ENCODE measurements at places on chromosomes 4 and X. TPM values are rescaled to one million over a fixed set of nuclear protein-coding genes. Genes with fewer than 3 reads are reported as not detected.

Gene BMP3
- not detected for total RNA-seq

- no peak for DNase-seq
Observed at GRCh38 chrX:48818866-48819265, 7.4 kb upstream of the ERAS start.

GRCh38 chrX:105483011-105483410 is 262.5 kb upstream of the TEX13A start:
- DNase-seq: no peak

DNA sequence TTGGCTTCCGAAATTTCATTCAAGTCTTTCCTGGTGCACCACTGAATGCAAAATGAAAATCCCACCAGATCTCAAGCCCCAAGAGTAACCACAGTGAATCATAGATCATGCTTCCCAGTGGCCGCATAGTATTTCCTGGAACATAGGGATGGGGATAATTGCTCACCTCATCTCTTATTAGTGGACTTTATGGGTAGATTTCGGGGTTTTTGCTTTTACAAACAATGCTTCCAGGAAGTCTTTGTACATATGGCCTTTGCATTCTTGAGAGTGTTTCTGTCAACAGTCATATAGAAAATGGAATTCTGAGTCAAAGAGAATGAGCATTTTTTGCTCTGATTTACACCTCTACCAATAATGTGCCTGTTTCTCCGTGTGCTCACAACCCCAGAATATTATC is 53.4 kb downstream of the PPEF2 start:
- no peak for DNase-seq

- DNase-seq: no peak
Observed at GRCh38 chr4:148060264-148061140, 328.6 kb downstream of the ARHGAP10 start.

GRCh38 chr4:127783026-127783769 is 1.1 kb downstream of the HSPA4L start:
- DNase-seq: peak; percentile 78

DNA sequence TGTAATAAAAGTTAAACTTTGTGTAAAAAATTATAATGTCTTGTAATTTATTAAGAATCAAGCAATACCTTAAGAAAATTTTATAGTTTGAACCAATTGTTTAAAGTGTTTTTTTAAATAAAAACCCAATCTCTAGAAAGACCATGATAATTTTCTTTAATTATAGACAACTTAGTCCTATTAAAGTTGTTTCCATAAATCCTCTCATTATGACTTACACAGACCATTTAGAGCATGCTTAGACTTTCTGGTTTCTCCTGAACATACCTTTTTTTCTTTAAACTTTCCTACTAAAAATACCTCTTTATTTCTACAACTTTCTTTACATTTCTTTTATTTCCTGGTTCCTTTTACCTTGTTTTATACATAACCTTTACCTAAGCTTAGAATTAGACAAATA is 837.4 kb downstream of the PCDH19 start:
- no peak for DNase-seq

GRCh38 chr4:14329228-14329627 is 673.1 kb upstream of the CPEB2 start:
- DNase-seq: no peak

Gene CXCL6
- total RNA-seq: 0.92 TPM

GRCh38 chr4:6049985-6050384 is 31.8 kb upstream of the C4orf50 start:
- no peak for DNase-seq

GRCh38 chr4:717601-718320 is 12.1 kb downstream of the PCGF3 start:
- peak; percentile 48 for DNase-seq

DNA sequence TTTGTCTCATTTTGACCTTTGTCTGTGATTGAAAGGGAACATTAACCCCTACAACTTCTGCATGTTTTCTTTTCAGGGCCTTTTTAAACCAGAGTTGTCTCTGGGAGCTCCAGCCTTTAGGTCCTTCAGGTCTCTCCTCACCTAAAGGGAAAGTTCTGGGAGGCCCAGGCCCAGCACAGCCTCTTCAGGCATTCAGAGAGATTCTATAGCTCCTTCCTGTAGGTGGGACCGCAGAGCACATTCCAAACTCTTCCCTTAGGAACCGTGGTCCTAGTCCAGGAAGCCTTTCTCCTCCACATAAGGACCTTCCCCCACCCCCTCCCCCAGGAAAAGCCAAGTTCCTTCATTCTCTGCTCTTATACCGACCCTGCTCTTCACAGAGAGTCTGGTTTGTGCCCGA is 14.9 kb downstream of the NKX6-1 start:
- DNase-seq: no peak

Gene SYTL5
- 0.20 TPM for total RNA-seq

- no peak for DNase-seq
Observed at GRCh38 chr4:81019006-81019405, 11.5 kb upstream of the BMP3 start.

DNA sequence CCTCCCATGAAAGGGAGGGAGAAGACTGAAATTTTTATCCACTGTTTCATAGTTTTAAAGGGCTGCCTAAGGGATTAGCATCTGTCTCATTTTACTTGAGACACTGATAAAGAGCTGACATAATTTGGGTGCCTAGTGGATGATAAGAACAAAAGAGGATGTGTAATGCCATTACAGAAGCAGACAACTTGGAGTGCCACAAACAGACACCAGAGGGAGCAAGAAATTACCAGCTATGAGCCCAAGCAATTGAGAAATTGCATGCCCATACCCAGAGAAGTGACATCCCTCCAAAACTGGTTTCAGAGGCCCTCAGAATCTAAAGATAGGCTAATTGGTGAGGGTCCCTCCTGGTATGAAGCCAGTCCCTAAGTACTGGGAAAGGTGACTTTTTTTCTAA is 38.5 kb upstream of the POU3F4 start:
- no peak for DNase-seq

Gene AMTN
- not detected for total RNA-seq

- no peak for DNase-seq
Observed at GRCh38 chr4:40419231-40419912, 84.2 kb downstream of the CHRNA9 start.

Gene CENPVL1
- not detected for total RNA-seq

Gene CLDN2
- total RNA-seq: not detected

GRCh38 chr4:762211-763190 is 56.9 kb downstream of the PCGF3 start:
- DNase-seq: peak; percentile 24

GRCh38 chr4:86967073-86967472 is 32.3 kb downstream of the AFF1 start:
- DNase-seq: no peak

Gene FHL1
- 255 TPM for total RNA-seq

Gene GLOD5
- total RNA-seq: not detected

GRCh38 chr4:165519591-165519990 is 140.8 kb downstream of the CPE start:
- no peak for DNase-seq

DNA sequence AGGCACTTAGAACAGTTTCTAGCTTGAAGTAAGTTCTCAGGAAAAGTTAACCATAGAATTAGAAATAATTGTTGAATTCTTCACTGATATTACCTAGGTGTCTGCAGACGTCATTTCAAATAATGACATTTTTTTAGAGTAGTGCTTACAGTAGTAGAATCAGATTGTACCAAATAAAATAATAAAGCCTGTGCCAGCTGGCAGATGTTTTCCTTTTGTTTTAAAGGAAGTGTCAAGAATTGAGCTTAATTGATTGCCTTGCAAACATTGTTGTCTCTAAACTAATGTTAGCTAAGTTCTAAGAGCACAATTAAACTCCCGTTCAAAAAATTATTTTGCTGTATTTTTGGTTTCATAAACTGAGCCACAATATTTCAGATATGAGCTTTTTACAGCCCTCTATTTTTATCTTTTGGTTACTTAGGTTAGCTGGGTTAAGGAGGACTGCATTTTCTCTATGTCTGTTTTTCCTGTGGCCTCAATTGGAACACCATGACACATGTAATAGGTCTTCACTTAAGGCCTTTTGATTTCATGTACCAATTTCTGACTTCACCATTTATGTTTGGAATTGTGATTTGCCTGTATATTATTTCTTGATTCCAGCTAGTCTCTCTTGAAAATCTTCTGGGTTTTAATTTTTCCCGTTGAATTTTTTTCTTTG is 64.2 kb downstream of the DCUN1D4 start:
- no peak for DNase-seq

GRCh38 chrX:136325377-136325776 is 24.6 kb downstream of the ADGRG4 start:
- DNase-seq: no peak

Gene CHRNA9
- not detected for total RNA-seq

Gene RNF128
- 1.1 TPM for total RNA-seq

Gene SSX7
- total RNA-seq: not detected

Gene ANXA10
- total RNA-seq: not detected

Gene REPS2
- total RNA-seq: 8.1 TPM

GRCh38 chr4:105845559-105845958 is 49.7 kb upstream of the NPNT start:
- DNase-seq: no peak

Gene SLITRK2
- 0.74 TPM for total RNA-seq

DNA sequence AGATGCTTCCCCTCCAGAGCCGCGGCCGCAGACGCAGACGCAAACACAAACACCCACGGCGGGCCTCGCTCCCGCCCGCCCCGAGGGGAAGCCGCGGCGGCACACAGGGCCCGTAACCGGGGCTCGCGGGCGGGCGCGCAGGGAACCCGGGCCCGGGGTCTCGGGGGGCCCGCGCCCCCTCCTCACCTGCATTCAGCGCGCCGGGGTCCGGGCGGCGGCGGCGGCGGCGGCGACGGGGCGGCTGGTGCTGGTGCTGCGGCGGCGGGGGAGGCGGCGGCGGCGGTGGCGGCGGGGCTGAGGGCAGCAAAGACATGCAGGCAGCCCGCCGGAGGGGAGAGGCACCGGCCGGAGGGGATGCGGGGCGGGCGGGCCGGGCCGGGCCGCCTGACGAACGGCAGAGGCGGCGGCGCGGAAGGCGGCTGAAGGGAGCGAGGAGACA is 255 bp upstream of the CNOT6L start:
- DNase-seq: peak; percentile 46

DNA sequence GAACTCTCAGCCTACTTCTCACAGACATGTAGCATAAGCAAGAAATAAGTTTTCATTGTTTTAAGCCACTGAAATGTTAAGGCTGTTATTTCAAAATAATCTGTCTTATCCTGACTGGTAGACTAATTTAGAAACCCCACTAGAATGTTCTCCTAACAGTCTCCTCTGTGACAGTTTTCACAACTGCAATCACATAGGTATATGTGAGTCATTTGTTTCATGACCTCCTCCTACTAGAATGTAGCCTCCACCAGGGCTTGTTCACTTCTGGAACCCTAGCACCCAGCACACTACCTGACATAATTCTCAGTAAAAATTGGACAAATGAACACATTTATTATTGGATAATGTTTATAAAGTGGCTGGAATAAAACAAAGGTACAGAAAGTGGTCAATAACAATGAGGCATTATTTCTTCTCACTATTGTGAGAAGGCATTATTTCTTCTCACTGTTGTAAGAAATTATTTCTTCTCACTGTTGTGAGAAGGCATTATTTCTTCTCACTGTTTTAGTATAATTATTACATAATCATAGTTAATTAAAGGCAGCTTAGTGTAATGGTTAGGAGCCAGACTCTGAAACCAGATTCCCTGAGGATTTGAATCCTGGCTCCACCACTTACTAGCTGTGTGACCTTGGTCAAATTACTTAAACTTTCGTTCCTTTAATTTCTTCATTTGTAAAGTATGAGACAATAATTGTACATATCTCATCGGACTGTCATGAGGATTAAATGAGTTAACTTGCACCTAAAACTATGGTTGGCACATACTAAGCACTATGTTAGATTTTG is 251.5 kb downstream of the RASL11B start:
- no peak for DNase-seq

GRCh38 chrX:149120459-149120858 is 384.6 kb downstream of the IDS start:
- DNase-seq: no peak

GRCh38 chrX:112760697-112761096 is 79.9 kb downstream of the AMOT start:
- no peak for DNase-seq

- no peak for DNase-seq
Observed at GRCh38 chrX:14598330-14598729, 69.0 kb downstream of the GLRA2 start.

Gene SSX1
- not detected for total RNA-seq

DNA sequence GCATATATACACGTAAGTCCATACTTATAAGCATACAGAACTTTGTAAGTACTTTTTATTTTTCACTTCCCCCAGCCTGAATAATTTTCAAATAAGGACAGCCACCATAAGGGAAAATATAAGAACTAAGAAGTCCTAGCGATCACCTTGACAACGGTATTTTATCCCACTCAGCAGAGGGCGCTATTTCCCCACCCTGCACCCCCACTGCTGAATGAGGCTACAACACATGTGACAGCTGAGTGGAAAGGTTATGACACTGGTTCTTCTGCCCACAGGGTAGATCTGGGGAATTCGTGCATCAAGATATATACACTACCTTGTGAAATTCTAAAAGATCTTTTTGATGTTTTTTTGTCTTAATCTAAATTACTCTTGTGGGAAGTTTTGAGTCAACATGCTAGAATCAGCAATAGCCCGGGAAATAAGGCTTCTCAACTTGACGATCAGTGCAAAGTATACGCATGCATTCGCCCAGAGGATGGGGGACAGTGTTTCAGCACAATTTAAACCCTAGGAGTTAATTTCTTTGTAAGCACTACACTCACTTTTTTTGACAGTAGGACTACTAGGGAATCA is 151.5 kb downstream of the CORIN start:
- DNase-seq: peak; percentile 56

Gene DRD5
- total RNA-seq: not detected

DNA sequence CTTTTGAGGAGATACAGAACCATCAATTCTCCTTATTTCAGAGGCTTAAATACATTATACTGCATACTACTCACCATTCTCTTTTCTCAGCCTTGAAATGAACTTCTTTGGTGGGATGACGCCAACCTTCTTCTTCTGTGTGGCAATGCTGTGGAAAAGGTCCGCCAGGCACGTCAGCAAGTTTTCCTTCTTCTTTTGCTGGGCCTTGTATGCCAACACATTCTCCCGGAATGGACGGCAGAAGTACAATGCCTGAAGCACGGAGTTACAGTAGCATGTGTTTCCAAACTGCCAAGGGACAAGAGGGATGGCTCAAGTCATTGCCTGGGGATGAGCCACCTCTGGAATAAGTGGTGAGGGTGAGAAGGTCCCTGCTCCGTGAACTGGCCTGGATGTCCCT is 31.2 kb downstream of the USP46 start:
- no peak for DNase-seq

Gene HPGDS
- total RNA-seq: 4.7 TPM

Gene HPSE
- total RNA-seq: 1.5 TPM

All from right cardiac atrium (tissue), 5 donors.